ENCODE measurements at places on chromosomes 5 and 9.

DNA sequence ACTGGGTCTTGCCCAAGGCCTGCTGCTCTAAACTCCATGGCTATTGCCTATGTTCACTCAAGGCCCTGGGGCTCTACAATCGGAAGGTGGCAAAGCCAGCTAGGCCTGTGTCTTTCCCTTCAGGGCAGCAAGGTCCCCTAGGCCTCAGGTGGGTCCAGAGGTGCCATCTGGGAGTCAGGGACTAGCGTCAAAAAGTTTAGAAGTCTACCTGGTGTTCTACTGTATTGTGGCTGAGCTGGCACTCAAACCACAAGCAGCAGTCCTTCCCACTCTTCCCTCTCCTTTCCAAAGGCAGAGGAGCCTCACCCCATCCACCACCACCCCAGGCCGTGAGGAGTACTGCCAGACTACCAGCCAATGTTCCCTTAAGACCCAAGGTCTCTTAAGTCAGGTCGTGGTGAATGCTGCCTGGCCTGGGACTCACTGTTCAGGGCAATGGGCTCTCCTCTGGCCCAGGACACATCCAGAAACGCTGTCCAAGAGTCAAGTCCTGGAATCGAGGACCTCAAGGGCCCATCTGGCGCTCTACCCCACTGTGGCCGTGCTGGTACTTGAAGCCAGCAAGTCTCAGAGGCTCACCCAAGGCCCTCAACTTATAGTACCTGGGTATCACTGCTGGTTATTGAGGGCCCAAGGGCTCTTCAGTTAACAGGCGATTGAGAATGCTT is 13.0 kb upstream of the SARDH start:
- no peak for DNase-seq

- no peak for DNase-seq
These were observed 174.3 kb downstream of the TAF11L14 start for GRCh38 chr5:17808566-17808965.

- no peak for DNase-seq
These were observed 243.0 kb downstream of the PIK3R1 start for GRCh38 chr5:68458416-68459021.

- no peak for DNase-seq
These were observed 175.1 kb upstream of the PITX1 start for GRCh38 chr5:135208903-135209721.

DNA sequence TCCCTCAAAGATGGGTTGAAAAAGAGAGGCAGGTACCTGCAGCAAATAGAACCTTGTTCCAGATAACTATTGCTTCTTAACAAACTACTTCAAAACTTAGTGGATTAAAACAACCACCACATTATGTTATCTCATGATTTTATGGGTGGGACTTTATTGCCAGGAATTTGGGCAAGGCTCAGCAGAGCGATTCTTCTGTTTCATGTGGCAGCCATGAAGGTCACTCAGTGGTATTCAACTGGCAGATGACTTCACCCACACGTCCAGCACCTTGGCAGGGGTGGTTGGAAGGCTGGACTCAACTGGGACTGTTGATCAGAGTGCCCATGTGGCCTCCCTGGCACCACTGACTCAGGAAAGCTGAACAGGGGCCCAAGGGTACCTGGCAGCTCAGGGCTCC is 112.0 kb downstream of the HSD17B3 start:
- DNase-seq = no peak

DNA sequence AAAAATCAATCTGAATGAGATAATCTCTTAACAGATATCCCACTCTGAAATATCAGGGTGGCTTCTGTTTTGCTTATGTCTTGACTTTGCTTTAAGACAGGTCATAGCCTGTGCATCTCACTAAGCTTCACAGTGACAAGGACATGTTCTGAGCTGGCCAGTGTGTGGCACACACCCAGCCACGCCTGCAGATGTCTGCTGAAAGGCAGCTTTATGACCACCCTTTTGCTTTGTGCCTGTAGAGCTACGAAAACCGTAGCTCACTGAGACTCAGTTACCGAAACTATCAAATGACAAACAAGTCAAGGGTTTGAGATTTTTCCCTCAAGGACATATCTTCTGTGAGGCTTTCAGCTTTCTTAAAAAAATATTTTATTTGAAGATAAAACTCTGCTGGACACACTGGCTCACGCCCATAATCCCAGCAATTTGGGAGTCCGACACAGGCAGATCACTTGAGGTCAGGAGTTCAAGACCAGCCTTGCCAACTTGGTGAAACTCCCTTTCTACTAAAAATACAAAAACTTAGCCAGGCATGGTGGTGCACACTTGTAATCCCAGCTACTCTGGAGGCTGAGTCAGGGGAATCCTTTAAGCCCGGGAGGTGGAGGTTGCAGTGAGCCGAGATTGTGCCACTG is 233.2 kb downstream of the SPATA31A1 start:
- DNase-seq = no peak

- no peak for DNase-seq
These were observed 54.3 kb downstream of the NR3C1 start for GRCh38 chr5:143349177-143349576.

DNA sequence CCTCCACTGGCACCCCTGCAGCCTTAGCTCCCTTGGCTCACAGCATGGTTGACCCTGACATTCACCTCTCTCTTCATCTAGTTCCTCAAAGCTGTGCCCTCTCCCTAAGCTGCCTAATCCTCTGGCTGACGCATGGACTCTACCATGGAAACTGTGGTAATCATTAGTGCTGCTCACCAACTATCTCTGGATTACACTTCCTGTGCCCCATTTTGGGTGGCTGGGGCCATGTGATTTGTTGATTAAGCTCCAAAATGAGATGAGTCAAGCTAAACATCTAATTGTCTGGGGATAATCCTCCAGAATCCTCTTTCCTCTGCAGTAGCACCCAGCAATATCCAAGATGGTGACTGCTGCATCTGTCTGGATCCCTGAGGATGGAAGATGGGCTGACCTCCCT is 264.4 kb downstream of the SH3GL2 start:
- no peak for DNase-seq

DNA sequence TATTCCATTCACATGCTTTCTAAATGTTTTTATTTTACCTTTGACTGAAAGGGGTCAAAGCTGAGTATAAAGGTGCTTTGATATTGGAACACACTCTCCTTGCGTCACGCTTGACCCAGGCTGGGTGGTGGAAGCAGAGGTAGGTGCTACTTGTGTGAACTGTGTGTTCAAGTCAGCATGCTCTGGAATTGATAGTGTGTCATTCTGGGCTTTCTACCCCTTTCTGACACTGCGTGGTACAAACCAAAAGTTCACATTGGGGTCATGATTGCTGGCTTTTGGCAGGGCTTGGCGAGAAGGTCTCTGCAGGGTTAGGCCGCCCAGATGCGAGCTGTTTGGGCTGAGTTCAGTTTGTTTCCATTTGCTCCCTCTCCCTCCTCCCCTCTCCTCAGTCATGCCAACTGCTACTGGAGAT is 131.8 kb downstream of the ADAMTSL1 start:
- no peak for DNase-seq

GRCh38 chr9:31372799-31373587 is 1011.5 kb upstream of the ACO1 start:
- no peak for DNase-seq

DNA sequence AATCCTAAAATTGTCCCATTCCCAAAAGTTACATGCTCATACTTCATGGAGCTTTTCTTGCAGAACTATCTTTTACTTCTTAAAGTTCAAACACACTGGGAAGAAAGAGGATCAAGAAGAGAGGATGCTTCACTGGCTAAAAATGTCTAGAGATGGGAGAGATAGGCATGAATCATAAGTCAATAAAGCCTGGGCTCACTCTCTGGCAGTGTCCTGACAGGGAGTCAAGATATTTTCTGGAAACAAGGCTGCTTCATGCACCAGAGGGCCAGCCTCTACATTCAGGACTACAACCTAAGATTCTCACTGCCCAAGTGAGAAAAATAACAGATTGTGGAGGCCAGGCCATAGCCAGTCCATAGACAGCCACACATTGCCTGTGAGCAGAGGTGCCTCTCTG is 1358.4 kb downstream of the EFNA5 start:
- no peak for DNase-seq

DNA sequence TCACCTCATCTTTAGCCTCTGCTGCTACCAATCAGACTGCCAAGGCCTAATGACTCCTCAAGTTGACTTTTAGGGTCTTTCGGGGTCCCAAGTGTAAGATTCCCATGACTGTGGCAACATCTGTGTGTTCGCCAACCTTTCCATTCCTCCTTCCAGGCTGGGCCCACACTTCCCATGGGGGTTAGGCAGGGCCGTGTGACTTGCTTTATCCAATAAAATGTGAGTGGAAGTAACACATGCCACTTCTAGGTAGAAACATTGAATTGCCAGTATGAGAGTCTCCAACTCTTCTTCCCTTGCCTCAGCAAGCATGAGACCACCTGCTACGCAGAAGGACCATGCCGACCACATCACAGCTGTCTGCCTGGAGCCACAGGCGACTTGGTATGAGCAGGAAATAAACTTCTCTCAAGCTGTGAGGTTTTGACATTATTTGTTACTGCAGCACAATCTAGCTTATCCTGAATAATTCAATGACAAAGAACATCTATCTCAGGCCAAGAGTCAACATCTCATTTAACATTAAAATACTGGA is 190.4 kb upstream of the IER5L start:
- DNase-seq = no peak

DNA sequence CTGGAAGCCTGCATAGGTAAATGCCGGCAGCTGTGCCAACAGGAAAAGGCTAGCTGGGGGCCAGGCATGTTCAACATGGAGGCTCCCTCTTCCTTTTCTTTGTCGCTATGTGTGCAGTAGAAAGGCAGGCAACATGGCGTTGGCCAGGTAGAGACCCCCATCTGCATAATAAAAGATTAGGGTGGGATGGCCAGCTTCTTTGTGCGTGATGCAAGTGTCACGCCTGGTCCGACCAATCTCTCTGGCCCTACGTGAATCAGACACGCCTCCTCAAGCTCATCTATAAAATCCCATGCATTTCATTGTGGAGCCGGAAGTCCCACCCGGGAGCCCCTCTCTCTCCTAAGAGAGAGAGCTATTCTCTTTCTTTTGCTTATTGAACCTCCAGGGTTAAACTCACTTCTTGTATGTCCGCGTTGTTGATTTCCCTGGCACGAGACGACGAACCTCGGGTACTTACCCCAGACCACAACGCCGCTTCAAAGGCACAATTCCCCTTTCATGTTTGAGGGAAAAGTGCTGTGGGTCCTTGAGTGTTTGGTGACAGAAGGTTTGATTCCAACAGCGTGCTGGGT is 25.0 kb upstream of the C5orf47 start:
- DNase-seq = no peak

- peak; percentile 25 for DNase-seq
These were observed 312 bp downstream of the SET start for GRCh38 chr9:128689293-128689774.

- no peak for DNase-seq
These were observed 17.5 kb downstream of the IL9 start for GRCh38 chr5:135878156-135878620.

DNA sequence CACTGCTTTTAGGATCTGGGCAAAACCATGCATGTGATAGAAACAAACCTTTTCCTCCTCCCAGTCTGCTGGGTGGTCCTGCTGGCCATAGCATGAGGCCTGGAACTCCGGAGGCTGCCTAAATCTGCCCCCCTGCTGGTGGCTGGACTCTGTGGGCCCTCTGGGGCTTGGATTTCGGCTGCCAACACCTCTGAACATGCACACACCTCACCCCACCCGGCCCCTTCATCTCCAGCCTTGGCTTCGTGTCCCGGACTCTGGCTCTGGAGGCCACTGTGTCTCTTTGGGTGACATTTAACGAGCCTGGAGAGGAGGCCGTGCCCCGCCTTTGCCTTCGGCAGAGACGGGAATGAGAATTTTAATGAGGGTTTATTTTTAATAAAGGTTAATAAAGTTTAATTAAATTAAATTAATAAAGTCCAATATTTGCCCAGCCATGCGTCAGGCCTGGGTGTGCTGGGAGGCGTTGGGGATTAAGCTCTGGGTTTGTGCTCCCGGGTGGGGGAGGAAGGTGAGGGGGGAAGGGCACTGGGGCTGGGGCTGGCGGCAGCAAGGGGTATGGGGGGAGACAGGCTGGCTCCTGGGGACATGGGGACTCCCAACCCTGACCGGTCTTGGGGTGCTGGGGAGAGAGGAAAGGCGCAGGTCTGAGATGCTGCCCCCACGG is 251.8 kb downstream of the PBX3 start:
- no peak for DNase-seq

- no peak for DNase-seq
These were observed 4.8 kb upstream of the C5orf47 start for GRCh38 chr5:173984218-173984617.

GRCh38 chr5:10387690-10388089 is 34.2 kb downstream of the MARCHF6 start:
- no peak for DNase-seq

GRCh38 chr5:86542532-86542931 is 75.2 kb upstream of the COX7C start:
- DNase-seq = no peak

DNA sequence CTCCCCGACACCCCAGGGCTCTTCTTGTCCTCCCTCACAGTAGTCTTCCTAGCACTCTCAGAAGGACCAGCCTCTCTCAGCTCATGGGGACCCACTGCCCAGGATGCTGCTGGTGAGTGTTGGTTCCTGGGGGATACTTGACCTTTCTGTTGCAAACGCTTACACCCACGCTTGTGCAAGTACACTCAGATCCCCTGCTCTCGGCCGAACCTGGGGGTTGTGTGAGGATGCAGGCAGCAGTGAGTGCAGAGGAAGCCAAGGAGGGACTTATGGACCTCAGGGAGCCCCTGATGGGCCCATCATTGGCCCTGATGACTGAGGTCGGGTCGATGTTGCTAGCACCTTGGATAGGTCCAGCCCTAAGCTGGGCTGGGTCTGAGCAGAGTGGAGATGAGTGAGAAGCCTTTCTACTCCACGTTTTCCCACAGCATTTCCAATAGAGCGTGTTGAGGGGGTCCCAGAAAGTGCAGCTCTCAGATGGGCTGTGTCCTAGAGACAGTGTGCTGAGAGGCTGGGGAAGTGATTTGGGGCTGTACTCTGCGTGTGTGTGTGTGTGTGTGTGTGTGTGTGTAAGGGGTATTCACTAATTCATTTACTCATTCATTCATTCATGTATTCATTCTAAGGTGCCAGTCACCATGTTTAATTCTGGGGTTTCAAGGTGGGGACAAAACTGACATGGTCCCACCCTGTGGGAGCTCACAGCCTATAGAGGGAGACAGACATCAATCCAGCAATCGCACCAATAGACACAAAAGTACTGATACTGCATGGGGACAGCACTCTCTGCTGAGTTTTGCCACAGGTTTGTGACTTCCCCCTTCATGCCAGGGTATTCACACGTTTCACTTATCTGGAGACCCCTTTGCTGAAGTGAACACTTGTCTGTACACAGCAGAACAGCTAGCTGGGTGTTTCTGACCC is 25.2 kb upstream of the PITX1 start:
- no peak for DNase-seq

Measured in activated CD4-positive, alpha-beta T cell treated with anti-CD3 and anti-CD28 coated beads for 24 hours (primary cell).